Suppressor macrophage treated with lipopolysaccharide for 1 hour (primary cell): ENCODE measurements at places on chromosomes 11 and 22.

DNA sequence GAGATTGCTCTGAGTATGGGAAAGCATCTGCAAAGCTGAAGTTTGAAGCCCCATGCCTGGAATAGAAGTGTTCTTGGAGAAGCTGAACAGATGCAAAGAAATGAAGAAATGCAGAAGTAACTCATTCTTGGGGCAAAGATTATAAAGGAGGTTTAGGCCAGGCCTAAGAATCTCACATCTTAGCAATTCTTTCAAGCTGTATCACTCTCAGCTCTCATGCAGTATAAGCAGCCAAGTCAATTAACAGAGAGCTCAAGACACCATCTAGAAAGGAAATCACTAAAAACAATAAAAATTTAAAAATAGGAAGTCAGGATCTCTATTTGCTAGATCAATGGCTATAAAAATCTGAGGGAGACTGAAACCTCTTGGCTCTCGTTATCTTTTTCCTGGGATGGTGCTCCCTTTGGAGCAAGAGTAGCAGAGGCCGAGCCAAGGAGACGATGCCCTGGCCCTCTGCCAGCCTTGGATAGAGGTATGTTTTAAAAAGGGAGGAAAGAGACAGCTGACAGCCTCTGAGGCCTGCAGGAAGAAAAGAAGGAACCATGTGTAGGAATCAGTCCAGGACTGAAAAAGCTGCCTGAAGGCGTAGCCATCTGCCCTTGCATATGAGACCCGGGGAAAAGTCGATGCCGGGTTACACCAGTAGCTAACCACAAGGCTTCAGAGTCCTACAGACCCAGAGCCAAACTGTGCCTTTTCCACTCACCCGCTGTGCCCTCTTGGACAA, 229.8 kb downstream of the BLID start:
- no peak for DNase-seq

DNA sequence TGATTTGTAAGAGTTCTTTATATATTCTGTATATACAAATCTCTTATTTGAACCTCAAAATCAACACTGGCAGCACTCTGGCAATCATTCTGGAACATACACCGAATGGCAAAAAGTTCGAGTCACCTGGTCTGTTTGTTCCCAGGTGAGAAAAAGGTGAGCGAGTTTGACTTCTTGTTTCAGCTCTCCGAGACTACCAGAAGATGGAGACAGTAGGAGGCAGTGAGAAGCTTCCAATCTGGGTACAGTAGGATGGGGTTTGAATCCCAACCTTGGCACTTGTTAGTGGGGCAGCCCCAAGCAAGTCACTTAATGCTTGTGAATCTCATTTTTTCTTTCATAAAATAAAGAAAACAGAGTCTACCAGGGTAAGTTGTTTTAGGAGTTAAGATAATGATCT, 76.4 kb downstream of the C2CD3 start:
- DNase-seq: no peak

DNA sequence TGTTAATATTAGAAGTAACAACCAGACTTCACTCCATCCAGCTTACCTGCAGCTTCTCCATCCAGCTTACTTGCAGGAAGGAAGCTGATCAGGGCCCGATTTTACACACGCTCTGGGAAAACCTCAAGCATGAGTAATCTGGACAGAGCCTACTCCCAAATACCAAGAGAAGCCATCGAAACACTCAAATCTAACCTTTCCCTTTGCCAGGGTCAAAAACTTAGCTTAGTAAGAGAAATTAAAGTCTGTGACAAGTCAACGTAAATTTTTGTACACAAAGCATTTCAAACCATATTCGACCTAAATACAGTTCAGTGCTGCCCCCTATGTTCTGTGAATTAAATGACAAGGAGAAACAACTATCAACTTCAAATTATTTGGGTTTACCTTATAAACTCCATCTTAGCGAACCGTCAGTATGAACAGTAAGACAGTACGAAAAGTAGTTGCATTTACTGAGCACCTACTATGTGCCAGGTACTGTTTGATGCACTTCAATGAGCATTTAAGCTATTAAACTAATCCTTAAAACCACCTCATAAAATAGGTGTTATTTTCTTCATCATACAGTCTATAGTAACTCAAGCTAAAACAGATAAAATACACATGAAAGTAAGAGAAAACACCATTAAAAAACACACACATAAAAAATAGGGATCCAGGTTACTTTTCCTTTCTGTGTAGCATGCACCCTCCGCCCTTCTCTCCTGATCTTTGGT, 36.9 kb downstream of the ARFGAP3 start:
- DNase-seq: peak; percentile 35

DNA sequence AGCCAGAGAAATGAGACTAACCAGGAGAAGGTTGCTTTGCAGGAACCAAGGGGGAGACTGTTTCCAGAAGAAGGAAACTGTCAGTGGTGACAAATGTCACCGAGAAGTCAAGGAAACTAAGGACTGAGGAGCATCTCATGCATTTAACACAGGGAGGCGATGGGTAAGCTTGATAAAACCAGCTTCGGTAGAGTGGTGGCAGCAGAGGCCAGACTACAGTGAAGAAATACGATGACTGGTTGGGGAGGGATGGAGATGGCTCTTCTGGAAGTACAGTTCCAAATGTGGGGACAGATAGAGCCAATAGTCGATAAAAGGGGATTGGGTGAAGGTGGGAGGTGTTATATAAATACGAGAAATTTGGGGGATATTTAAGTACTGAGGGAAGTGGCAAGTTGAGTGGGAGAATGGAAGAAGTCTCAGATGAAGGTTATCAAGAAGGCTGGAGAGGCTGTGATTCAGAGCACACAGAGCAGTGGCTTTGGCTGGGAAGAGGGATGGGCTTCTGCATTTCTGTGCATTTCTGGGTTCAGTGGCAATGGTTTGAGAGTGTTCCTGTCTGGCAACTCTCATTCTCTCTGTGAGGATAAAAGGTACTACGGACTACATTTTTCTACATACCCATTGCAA, 29.2 kb downstream of the SC5D start:
- DNase-seq: peak; percentile 56

- DNase-seq: no peak
Measured at GRCh38 chr22:35183917-35184316, 73.4 kb upstream of the HMGXB4 start.

- peak; percentile 93 for DNase-seq
Measured at GRCh38 chr11:117072517-117073461, 25.4 kb downstream of the SIK3 start.

DNA sequence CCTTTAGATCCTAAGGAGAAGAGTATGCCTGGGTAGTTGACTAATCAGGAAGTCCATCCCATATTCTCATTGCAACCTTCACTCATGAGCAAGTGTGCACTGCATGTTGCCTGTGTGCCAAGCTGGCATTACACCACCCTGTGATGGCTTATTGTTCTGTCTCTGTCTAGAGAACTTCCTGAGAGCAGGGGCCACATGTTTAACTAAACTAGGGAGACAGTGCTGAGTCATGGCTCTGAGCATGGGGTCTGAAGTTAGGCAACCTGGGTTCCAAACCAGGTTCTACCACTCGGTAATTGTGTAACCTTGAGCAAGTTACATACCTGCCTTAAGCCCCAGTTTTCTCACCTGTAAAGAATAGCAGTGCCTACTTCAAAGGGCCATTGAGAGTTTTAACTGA, 39.6 kb downstream of the CSNK2A3 start:
- peak; percentile 42 for DNase-seq

- DNase-seq: no peak
Measured at GRCh38 chr11:76672431-76673175, 2.1 kb upstream of the LRRC32 start.

DNA sequence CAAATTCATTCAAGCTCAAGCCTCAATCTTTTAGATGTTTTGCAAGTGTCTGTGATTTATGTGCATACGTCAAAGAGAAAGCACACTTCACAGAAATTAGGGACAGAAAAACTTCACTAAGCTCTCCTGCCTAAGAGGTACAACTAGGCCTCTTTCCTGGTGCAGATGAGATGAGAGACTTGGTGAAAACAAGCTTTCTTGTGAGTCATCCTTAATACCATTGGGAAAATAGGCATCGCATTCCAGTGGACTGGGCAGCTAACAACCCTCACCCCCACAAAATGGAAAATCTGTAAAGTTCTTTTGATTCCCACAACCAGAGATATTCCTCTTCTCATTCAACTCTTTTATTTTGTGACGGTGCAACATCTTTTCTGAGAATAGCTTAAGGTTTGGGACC, 1110.4 kb upstream of the CCDC90B start:
- no peak for DNase-seq

DNA sequence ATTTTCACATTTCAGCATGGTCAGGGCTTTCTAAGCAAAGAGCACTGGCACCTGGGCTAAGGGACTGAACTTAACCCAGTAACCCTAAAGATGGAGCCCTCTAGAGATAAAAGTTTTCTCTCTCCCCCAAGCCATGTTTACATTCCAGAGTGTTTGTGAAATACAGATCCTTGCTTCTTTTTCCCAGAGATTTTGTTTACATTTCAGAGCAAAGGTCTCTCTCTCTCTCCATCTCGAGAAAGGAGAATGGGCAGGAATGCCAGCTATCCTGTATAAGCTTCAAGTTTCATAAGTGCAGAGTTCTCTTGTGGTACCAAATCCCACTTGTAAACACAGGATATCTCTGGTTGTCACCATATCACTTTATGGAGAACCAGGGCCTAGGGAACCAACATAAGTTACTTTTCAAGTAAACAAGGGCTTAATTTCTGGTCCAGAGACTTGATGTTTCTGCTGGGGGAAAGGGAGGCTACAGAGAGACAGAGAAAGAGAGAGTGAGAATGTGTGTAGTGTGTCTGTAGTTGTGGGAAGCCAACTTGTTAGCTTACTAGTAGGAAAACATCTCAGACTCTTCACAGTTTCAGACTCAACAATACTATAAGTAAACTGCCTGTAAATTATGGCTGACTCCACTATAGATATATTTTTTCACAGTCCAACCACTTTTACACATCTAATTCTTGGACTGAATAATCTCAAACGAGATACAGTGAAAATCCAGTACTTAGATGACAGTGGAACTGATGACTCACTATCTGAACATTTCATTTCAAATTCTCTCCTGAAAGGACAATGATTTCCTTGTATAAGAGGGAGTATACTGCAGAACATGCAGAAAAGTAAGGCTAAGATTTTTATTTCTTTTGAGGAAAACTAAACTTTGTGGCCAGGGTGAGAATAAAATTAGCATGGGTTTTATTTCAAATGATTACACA, 76.2 kb downstream of the ARHGAP32 start:
- DNase-seq: no peak

GRCh38 chr11:68498903-68499883, 38.6 kb downstream of the PPP6R3 start:
- no peak for DNase-seq

DNA sequence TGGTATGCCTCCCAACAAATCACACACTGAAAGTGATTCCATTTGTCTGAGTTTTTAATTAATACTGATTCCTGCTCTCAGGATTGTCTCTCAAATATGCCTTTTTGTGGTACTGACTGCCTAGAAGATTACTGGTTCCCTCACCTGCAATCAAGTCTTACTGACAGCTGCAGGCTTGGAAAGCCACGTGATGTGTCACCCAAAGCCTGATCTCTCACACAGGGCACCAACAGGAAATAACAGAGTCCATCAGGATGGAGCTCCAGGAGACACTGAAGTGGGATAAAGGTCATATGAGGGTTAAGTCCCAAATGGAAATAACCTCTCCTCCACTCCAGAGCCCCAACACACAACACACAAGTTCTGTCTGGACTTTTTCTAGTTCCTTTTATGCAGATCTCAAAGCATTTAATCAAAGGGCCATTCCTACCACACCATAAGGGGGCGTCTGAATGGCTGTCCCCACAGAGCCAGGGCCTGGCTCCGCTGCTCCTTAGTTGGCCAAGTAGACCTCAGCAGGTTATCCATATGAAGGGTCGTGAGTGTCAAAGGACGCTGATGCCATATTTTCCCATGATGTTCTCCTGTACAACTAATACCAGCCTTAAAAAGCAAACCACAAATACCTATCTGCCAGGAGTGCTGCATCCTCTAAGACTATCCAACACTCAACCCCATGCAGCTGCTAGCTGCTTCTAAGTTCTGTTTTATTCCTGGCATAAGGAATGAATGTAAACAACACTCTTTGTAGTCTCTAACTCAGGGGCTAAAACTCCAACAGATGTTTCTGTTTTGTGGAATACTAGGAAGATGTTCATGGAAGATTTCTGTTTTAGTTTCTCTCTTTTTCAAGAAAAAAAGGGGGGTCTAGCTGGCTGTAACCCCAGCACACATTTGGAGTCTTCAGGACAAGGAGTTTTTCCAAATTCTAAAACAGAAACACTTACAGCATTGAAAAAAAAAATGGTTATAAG, 13.0 kb downstream of the SCUBE2 start:
- DNase-seq: no peak
